ENCODE measurements at places on chromosomes 16 and 17. TPM values are rescaled to one million over a fixed set of nuclear protein-coding genes. Genes with fewer than 3 reads are reported as not detected.

Gene ZNF764
- total RNA-seq = 13.4 TPM

GRCh38 chr17:68600931-68601564, at the start of gene FAM20A:
TSS of gene FAM20A (minus strand) at chr17:68601367. CDS start at chr17:68600666, 701 bp downstream.
- peaks cover 53% of the 10 kb centered on the region for H3K4me1 ChIP-seq
- H3K4me3 ChIP-seq = peak within 1 kb of the TSS; percentile 66
- DNase-seq = peak; percentile 76
- H3K27me3 ChIP-seq = peaks cover 16% of the 10 kb centered on the region
- no peaks in the 10 kb centered on the region for H3K36me3 ChIP-seq

GRCh38 chr16:21708533-21709115, 44.9 kb downstream of the OTOA start:
- peaks cover 7% of the 10 kb centered on the region for H3K27me3 ChIP-seq
- no peaks in the 10 kb centered on the region for H3K4me1 ChIP-seq
- H3K4me3 ChIP-seq = no peak overlapping the region
- H3K27ac ChIP-seq = no peak overlapping the region

DNA sequence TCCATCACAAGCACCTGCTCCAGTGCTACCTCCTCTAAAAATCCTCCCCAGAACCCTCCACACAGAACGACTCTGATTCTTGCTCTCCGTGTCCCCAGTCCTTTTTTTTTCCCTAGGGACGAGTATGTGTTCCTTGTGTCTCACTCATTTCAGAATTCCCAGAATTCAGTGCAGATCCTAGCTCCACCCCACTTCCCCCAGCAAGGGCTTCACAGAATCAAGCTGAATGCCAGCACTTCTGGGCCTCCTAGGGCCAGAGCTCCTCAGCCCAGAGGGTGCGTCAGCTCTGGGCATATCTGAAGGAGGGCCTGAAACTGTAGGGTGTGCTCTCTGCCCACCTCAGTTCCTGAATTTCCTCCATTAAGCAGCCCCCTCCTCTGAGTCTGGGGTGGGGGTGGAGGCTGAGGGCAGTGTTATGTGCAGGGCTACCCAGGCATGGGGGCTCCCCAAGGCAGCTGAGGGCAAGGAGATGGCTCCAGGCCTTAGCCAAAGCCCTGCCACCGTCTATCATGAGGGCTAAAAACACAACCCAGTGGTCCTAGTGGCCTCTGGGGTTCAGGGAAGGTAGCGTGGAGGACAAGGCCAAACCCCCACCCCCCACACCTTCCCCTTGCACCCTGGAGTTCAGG, 6.5 kb downstream of the UNC119 start:
- no peak overlapping the region for H3K4me3 ChIP-seq
- H3K27me3 ChIP-seq = no peaks in the 10 kb centered on the region
- H3K36me3 ChIP-seq = peaks cover 14% of the 10 kb centered on the region
